Stimulated activated CD8-positive, alpha-beta memory T cell treated with anti-CD3 and anti-CD28 coated beads, Interleukin-4, amount 100 ng/mL, for 4 hours (primary cell): ENCODE measurements at places on chromosomes 12 and 14.

DNA sequence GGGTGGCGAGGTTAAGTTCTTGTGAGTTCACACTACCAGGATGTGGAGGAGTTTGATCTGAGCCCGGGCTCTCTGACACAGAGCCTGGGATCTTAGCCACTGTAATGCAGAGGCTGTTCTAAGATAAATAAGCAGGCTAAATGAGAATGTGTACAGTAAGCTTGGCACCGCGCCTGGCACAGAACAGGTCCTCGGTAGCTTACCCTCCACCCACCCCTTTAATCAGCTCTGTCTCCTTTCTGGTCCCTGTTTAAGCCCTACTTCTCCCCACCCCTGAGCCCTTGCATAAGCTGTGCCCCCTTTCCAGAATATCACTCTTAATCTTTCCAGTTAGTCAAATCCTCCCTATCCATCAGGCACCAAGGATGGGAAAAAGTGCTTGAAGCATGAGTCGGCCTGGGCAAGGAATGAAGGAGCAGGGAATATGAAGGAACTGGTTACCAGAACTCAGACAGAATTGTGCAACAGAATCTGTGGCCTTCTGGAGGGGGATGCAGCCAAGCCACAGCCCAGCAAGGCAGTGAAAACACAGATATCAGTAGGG lies 32.8 kb upstream of the CMKLR1 start:
- DNase-seq, result no peak

DNA sequence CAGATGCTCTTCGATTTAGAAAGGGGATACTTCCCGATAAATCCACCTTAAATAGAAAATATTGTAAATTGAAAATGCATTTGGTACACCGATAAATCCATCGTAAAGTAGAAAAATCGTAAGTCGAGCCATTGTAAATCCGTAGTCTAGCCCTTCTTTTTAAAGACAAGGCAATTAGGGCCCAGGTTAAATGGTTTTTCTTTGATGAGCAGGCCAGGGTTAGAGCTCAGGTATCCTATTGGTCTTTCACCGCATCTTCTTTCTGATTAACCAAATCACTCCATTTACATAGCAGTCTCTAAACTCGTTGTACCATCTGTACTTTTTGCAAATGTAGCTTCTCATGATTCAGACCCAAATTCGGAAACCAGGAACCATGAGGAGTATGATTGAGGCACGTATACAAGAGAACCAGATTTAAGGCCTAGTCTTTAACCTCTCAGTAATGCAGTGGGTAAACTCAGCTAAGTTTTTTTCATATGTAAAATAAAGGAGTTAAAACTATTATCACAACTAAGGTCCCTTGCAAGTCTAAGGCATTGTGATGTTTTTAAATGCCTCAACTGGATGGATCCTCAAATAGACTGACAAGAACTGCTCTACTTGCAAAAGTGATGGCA lies 2.2 kb upstream of the YAF2 start:
- no peak for DNase-seq

- DNase-seq, result peak; percentile 21
These were observed 4.5 kb downstream of the NOP2 start for GRCh38 chr12:6563448-6564050.

DNA sequence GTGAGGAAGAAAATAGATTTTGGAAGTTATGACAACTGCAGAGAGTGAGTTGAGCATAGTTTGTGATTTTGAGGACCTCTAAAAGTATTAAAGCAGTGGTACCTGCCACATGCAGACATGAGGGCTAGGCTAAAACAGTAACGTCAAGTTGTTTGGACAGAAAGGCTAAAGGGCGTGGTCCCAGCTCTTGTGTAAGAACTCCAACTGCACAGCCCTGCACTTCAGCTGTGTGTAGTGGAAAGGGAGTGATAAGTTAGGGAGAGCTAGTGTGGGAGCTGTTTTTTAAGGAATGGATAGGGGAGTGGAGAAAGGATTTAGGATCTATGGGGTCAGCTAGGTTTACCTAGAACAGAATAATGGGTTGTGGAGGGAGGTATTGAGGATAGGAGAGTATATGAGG lies 39.5 kb downstream of the TESPA1 start:
- no peak for DNase-seq

DNA sequence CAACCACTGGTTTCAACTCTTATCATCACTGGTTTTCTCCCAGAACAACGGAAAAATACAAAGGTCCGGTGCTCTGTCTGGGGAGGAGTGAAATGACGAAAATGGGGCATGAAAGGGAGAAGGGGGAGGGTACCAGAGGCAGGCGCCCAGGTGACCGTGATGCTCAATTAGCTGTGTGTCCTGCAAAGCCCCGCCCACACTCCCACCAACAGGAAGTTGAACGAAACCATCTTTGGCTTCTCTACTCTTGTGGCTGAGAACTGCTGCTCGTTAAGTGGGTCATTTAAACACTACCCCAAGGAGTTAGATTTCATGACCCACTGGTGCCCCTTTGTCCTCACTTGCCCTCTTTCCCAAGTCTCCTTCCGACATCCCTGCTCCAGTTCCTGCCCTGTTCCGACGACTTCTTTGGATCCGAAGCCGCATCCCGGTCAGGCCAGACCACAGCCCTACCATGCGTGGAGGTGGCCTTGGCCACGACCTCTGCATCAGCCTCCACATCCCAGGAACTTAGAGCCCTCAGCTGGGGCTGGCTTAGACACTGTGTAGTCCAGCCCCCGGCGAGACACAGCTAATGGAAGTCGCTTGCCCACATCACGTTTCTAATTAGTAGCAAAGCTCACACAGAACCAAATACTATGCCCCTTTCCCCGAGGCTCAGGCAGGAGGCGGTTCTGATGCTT lies 11.4 kb upstream of the LRTM2 start:
- DNase-seq, result no peak

DNA sequence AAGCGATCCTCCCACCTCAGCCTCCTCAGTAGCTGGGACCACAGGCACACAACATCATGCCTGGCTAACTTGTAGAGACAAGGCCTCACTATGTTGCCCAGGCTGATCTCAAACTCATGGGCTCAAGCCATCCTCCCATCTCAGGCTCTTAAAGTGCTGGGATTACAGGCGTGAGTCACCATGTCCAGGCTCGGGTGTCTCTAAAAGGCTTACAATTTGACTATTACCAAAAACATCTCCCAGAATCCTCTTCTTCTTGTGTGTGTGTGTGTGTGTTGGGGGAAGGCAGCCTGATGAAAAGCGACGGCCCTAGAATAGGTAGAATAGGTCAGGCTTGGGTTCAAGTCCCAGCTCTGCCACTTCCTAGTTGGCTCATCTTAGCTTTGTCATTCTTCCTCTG lies 16.8 kb downstream of the MSI1 start:
- no peak for DNase-seq

DNA sequence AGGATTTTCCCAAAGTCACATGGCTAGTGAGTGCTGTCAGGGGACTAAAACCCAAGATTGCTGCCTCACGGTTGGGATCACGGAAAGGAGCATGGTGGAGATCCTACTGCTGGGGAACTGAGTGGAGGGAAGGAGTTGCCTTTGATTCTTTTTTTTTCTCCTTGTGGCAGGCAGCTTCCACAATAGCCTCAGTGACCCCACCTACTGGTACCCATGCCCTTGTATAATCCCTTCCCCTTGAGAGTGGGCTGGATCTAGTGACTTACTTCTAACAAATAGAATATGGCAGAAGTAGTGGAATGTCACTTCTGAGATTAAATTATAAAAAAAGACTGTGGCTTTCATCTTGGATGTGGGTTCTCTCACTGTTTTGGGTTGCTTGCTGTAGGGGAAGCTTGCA lies 135.7 kb downstream of the DICER1 start:
- DNase-seq, result no peak

GRCh38 chr12:22228022-22228875 lies 106.3 kb downstream of the ST8SIA1 start:
- DNase-seq, result no peak

DNA sequence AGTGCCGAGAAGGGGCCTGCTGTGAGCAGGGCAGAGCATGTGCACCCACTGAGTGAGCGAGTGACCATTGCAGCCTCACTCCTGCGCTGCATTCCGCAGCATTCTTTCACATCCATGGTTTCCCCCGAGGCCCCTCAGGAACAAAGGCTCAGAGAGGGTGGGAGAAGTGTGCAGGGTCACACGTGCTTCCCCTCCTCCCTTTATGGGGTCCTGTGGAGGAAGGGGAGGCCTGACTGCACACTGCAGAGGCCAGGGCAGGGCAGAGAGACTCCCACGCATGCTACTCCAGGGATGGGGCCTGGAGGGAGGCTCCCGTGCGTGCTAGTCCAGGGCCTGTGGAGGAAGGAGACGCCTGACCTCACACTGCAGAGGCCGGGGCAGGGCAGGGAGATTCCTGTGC lies 63.2 kb downstream of the DIO3 start:
- DNase-seq, result no peak

GRCh38 chr14:105378199-105378598 lies 20.1 kb upstream of the TEX22 start:
- no peak for DNase-seq

DNA sequence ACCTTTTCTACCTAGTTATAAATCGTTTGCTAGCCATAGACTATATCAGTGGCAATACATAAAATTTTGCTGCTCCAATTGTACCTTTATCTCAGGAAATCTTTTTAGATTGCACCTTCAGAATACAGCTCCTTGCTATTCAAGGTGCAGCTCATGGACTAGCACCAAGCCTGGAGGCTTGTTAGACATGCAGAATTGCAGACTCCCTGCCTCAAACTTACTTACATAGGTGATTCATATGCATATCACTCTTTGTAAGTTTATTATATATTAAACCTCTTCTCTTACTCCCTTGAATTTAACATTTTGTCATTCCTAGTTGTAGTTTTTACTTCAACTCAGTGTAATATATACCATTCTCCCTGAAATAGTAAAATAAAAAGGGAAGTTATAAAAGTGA lies 195.4 kb upstream of the PDZRN4 start:
- DNase-seq, result no peak

- no peak for DNase-seq
These were observed 30.6 kb upstream of the SLC2A3 start for GRCh38 chr12:7966563-7966962.

DNA sequence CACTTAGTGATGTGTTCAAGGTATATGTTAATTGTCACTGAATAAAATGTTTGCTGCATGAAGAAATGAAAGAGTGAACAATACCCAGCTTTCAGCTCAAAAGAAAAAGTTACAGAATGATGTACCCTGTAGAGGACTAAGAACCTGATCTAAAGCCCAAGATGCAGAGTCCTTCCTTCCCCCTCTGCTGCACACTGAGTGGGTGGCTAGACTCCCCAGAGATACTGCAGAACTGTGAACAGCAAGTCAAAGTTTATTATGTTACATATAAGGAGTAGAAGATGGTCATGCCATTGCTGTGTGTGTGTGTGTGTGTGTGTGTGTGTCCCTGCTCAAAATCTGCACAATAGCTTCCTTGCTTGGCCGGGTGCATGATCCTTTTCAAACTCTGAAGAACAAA lies 83.9 kb downstream of the RPAP3 start:
- DNase-seq, result no peak

DNA sequence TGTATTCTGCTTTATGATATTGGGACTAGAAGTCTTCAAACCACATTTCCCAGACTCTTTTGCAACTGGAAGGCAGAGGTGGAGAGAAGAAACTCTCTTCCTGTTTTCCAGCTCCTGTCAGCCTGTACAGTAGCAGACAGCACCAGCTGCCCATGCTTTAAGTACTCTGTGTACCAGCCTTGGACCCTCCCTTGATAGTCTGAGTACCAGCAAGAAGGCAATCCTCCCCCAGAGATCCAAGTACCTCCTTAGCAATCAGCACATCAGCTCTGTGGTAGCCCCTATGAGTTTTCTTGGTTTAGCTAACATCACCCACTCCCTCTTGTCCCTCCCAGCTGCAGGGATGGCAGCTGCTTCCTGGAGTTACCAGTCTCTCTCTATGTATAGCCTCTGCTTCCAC lies 56.3 kb downstream of the STXBP6 start:
- DNase-seq, result no peak

DNA sequence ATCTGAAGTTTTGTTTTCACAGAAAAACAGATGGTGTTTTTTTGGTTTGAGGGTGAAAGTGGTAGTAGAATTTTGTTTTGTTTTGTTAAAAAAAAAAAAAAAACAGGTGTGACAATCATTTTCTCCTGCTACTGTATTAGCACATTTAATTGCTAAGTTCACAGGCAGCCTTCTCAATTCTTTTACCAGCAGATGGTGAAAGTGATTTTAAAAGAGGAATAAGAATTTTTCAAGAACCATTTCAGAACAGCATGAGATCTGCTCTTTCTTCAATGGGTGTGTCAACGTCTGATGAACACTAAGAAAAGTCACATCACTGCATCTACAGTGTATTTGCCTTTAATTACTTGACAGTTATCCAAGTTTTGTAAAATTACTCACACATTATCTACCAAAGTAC lies 303.7 kb upstream of the USP15 start:
- DNase-seq, result no peak

DNA sequence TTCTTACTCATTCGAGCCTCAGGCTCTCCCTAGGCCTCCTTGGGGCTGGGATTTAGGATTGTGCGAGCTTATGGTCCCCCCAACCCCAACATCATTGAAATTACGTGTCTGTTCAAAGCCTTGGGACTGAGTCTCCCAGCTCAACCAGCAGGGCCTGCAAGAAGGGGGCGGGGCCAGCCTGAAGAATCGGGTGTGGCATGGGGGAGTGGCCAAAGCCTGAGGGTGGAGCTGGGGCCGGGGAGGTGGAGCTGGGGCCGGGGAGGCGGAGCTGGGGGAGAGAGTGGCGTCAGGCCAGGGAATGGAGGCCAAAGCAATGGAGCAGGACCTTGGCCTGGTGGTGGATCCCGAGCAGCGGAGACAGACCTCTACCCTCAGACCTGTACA lies 24.3 kb upstream of the HSPB8 start:
- DNase-seq, result no peak

DNA sequence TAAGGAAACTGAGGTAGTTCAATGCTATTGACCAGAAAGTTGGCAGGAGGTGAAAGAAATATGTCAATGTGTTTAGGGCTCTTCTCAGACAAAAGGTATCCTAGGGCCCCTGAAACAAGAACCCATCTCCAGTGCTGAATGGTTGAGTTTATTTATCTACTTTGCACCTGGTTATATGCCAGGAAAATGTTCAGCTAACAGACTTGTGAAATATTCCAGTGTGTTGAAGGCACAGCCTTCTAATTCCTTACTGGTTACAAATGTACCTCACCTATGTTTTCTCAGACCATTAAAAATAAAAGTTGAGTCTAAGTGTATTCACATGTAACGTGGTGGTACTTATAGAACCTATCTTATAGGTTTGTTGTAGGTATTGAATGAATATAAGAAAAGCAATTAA lies 511.7 kb upstream of the SEL1L start:
- no peak for DNase-seq

GRCh38 chr14:29419736-29420135 lies 507.9 kb downstream of the PRKD1 start:
- DNase-seq, result no peak

DNA sequence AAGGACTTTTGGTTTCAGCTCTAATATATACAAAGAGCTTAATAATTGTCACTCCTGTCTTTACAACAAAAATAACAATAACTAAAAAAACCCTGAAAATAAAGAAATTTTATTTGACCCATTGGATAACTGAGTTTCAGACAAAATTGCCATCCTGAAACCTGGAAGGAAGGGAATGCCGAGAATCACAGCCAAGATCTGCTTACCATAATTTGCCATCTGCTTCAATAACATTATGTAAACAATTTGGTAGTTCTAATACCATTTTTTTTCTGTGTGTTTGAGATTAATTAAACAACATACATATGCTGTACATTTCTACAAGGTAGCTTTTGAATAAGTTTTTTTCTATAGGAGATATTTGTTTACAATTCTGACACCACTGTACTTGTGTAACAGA lies 596.3 kb upstream of the MGAT4C start:
- DNase-seq, result no peak

- DNase-seq, result no peak
These were observed 129.3 kb downstream of the HMGA2 start for GRCh38 chr12:65953631-65954030.
